Osteoblast (primary cell): ENCODE measurements at places on chromosomes 7 and 10. TPM values are rescaled to one million over a fixed set of nuclear protein-coding genes. Genes with fewer than 3 reads are reported as not detected.

FAM131B gene
- 1.2 and 1.4 TPM in 2 replicates for total RNA-seq

C7orf25 gene
- 8.0 and 8.7 TPM in 2 replicates for total RNA-seq

SPDYE11 gene
- not detected in 2 replicates for total RNA-seq

CCL24 gene
- total RNA-seq = not detected in 2 replicates

TES gene
- 99.2 and 124 TPM in 2 replicates for total RNA-seq

NPTX2 gene
- total RNA-seq = 1.1 and 2.4 TPM in 2 replicates

DDX56 gene
- 34.7 and 38.9 TPM in 2 replicates for total RNA-seq

HTR5A gene
- total RNA-seq = not detected in 2 replicates

HOXA2 gene
- total RNA-seq = 0.36 and 0.59 TPM in 2 replicates

HKDC1 gene
- total RNA-seq = 0.29 and 2.9 TPM in 2 replicates

TAS2R60 gene
- total RNA-seq = not detected in 2 replicates

CCDC146 gene
- 2.4 and 5.1 TPM in 2 replicates for total RNA-seq

CYP2C18 gene
- total RNA-seq = not detected in 2 replicates

CYP2C19 gene
- total RNA-seq = not detected in 2 replicates

DNTT gene
- not detected in 2 replicates for total RNA-seq

GTPBP10 gene
- total RNA-seq = 21.0 and 21.5 TPM in 2 replicates

LRMDA gene
- total RNA-seq = 17.1 and 18.5 TPM in 2 replicates

PRKAR2B gene
- total RNA-seq = 2.4 and 2.5 TPM in 2 replicates

GPR141 gene
- not detected in 2 replicates for total RNA-seq

SOSTDC1 gene
- under 0.01 TPM in 1 of 2 replicates, not detected in the other for total RNA-seq

DPYSL4 gene
- total RNA-seq = 0.72 and 2.4 TPM in 2 replicates

OR2A42 gene
- total RNA-seq = under 0.01 TPM in 1 of 2 replicates, not detected in the other

POT1 gene
- 23.5 and 30.1 TPM in 2 replicates for total RNA-seq

PDK4 gene
- total RNA-seq = 0.36 and 0.59 TPM in 2 replicates

PKD2L1 gene
- not detected in 2 replicates for total RNA-seq

TEX36 gene
- total RNA-seq = not detected in 2 replicates

PNLIP gene
- not detected in 2 replicates for total RNA-seq

IKZF1 gene
- under 0.01 TPM in 1 of 2 replicates, not detected in the other for total RNA-seq

TDRD1 gene
- total RNA-seq = 0.59 and 0.72 TPM in 2 replicates

CHAT gene
- not detected in 2 replicates for total RNA-seq

C7orf57 gene
- under 0.01 TPM in 2 replicates for total RNA-seq

EPO gene
- total RNA-seq = not detected in 2 replicates

CUZD1 gene
- total RNA-seq = 0.36 and 0.59 TPM in 2 replicates

ARHGAP22 gene
- total RNA-seq = 45.6 and 50.1 TPM in 2 replicates

SPDYE1 gene
- total RNA-seq = not detected in 2 replicates

MGAM2 gene
- total RNA-seq = not detected in 2 replicates

LRRTM3 gene
- total RNA-seq = not detected in 2 replicates

SAP25 gene
- not detected in 2 replicates for total RNA-seq

RGR gene
- not detected in 2 replicates for total RNA-seq

MYL10 gene
- not detected in 2 replicates for total RNA-seq

TSPAN12 gene
- total RNA-seq = 0.59 and 1.8 TPM in 2 replicates

WBP1L gene
- 76.4 and 85.5 TPM in 2 replicates for total RNA-seq

ATOH7 gene
- total RNA-seq = under 0.01 TPM in 1 of 2 replicates, not detected in the other

MRPL32 gene
- total RNA-seq = 35.5 and 42.1 TPM in 2 replicates

NRG3 gene
- total RNA-seq = not detected in 2 replicates

LFNG gene
- total RNA-seq = 16.2 and 21.0 TPM in 2 replicates

TFR2 gene
- total RNA-seq = under 0.01 and 0.29 TPM in 2 replicates

PRSS2 gene
- total RNA-seq = not detected in 2 replicates

MNX1 gene
- total RNA-seq = not detected in 2 replicates

NEURL1 gene
- total RNA-seq = under 0.01 TPM in 1 of 2 replicates, not detected in the other

CPVL gene
- total RNA-seq = 0.36 TPM in 1 of 2 replicates, not detected in the other
